ENCODE measurements at places on chromosomes 5 and 9.

- no peak overlapping the region for H3K27ac ChIP-seq
- no peaks in the 10 kb centered on the region for H3K27me3 ChIP-seq
- no peaks in the 10 kb centered on the region for H3K36me3 ChIP-seq
Measured at GRCh38 chr5:140575309-140575708, 10.7 kb downstream of the SLC35A4 start.

DNA sequence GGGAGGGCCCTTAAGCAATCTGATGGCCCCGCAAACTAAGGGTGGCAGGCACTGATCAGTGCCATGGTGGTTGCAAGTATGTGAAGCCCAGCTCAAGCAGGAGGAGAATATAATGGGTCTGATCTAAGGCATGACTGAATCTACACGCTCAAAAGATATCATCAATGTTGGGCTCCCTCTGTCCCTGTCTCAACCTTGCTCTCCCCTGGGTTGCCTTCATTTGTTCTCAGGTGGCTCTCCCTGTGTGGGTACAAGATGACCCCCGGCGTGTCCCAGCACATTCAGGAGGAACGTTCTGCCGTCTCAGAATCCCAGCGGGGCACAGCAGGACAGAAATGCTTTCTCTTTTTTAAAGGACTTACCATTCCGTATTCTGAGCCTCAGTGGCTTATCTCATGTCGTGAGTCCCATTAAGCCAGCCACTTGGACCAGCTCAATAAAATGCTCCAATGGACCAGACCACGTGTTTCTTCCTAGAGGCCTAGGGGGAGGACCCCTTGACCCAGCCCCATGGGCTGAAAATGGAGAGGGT lies 12.0 kb upstream of the RNF130 start:
- no peak overlapping the region for H3K4me3 ChIP-seq
- DNase-seq, result no peak
- H3K27ac ChIP-seq, result no peak overlapping the region
- H3K36me3 ChIP-seq, result no peaks in the 10 kb centered on the region

GRCh38 chr5:1745123-1745795 lies 54.4 kb downstream of the MRPL36 start:
- no peaks in the 10 kb centered on the region for H3K4me1 ChIP-seq
- no peak for DNase-seq
- H3K36me3 ChIP-seq, result no peaks in the 10 kb centered on the region
- H3K27ac ChIP-seq, result no peak overlapping the region
- no peak overlapping the region for H3K4me3 ChIP-seq

GRCh38 chr5:178546675-178547033 lies 43.5 kb downstream of the COL23A1 start:
- DNase-seq, result no peak
- H3K27ac ChIP-seq, result no peak overlapping the region
- no peak overlapping the region for H3K4me3 ChIP-seq
- H3K36me3 ChIP-seq, result no peaks in the 10 kb centered on the region
- peaks cover 2% of the 10 kb centered on the region for H3K4me1 ChIP-seq

GRCh38 chr5:24059006-24059405 lies 551.6 kb downstream of the PRDM9 start:
- no peak overlapping the region for H3K27ac ChIP-seq

DNA sequence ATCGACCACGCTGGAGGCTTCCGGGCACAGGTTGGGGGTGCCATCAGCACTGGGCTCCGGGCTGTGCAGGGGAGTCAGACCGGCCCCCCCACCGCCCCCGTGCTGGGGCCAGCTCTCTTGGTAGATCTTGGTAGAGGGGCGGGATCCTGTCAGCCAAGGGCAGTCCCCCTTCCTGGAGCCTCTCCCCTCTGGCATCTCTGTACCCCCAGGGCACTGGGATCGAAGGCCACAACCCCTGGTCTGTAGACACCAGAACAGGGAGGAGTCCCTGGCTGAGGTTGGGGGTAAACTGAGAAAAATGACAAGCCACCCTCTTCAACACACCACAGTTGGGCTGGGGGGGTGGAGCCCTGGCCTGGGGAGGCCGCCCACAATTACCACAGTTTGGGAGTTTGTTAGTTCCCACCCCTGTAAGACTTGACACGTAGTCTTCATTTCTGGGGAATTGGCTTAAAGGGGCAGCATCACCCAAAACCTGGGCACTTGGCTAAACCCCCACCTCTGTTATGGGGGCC lies 882 bp downstream of the CERCAM start:
- H3K4me1 ChIP-seq, result peaks cover 7% of the 10 kb centered on the region
- no peak overlapping the region for H3K4me3 ChIP-seq
- H3K36me3 ChIP-seq, result no peaks in the 10 kb centered on the region
- no peak overlapping the region for H3K27ac ChIP-seq

DNA sequence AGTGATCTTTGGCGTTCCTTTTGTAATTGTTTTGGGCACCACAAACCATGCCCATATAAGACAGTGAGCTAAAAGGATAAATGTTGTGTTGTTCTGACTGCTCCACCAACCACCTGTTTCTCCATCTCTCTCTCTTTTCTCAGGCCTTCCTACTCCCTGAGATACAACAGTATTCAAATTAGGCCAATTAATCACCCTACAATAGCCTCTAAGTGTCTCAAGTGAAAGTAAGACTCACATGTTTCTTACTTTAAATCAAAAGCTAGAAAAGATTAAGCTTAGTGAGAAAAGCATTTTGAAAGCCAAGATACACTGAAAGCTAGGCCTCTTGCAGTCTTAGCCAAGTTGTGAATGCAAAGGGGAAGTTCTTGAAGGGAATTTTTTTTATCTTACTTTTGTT lies 268.8 kb upstream of the NREP start:
- no peak overlapping the region for H3K4me3 ChIP-seq
- no peaks in the 10 kb centered on the region for H3K4me1 ChIP-seq
- H3K27me3 ChIP-seq, result no peaks in the 10 kb centered on the region
- no peaks in the 10 kb centered on the region for H3K36me3 ChIP-seq
- no peak overlapping the region for H3K27ac ChIP-seq

DNA sequence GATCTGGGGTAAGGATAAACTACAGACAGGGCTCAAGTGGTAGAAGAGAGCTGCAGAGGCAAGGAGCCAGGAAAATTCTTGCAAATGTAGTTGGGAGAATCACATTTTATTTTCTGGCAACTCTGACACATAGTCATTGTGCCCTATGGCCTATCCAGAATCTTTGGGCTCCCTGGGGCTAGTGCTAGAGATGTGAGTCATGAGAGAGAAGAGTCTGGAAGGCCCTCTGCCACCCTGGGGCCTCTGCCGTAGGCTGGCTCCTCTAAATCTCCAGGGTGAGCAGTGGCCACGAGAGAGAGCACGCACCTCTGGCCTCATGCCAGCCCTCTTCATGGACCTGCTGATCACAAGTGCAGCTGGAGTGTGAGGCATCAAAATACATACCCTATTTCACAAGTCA lies 74.3 kb upstream of the SSBP2 start:
- no peaks in the 10 kb centered on the region for H3K4me1 ChIP-seq
- no peak for DNase-seq
- H3K36me3 ChIP-seq, result no peaks in the 10 kb centered on the region
- no peaks in the 10 kb centered on the region for H3K27me3 ChIP-seq
- H3K27ac ChIP-seq, result no peak overlapping the region

- H3K4me1 ChIP-seq, result peaks cover 1% of the 10 kb centered on the region
- H3K36me3 ChIP-seq, result no peaks in the 10 kb centered on the region
- no peaks in the 10 kb centered on the region for H3K27me3 ChIP-seq
- DNase-seq, result no peak
- H3K4me3 ChIP-seq, result no peak overlapping the region
Measured at GRCh38 chr9:99109522-99109921, 4.6 kb downstream of the TGFBR1 start.

GRCh38 chr9:134655586-134656333 lies 14.2 kb downstream of the COL5A1 start:
- no peak for DNase-seq
- H3K4me3 ChIP-seq, result no peak overlapping the region
- H3K27ac ChIP-seq, result no peak overlapping the region
- no peaks in the 10 kb centered on the region for H3K27me3 ChIP-seq
- H3K4me1 ChIP-seq, result peaks cover 5% of the 10 kb centered on the region
- no peaks in the 10 kb centered on the region for H3K36me3 ChIP-seq

- no peaks in the 10 kb centered on the region for H3K4me1 ChIP-seq
- H3K36me3 ChIP-seq, result peaks cover 7% of the 10 kb centered on the region
- H3K4me3 ChIP-seq, result no peak overlapping the region
- H3K27ac ChIP-seq, result no peak overlapping the region
- no peaks in the 10 kb centered on the region for H3K27me3 ChIP-seq
- no peak for DNase-seq
Measured at GRCh38 chr5:55377810-55378209, 70.0 kb downstream of the MTREX start.

- no peak for DNase-seq
- H3K36me3 ChIP-seq, result no peaks in the 10 kb centered on the region
- H3K27ac ChIP-seq, result no peak overlapping the region
- H3K4me3 ChIP-seq, result no peak overlapping the region
Measured at GRCh38 chr5:174900240-174900865, 176.0 kb downstream of the MSX2 start.

- H3K36me3 ChIP-seq, result no peaks in the 10 kb centered on the region
- no peaks in the 10 kb centered on the region for H3K27me3 ChIP-seq
- no peaks in the 10 kb centered on the region for H3K4me1 ChIP-seq
- no peak overlapping the region for H3K4me3 ChIP-seq
- no peak for DNase-seq
- no peak overlapping the region for H3K27ac ChIP-seq
Measured at GRCh38 chr9:91036356-91036755, 234.7 kb downstream of the SYK start.

- H3K4me1 ChIP-seq, result no peaks in the 10 kb centered on the region
- H3K4me3 ChIP-seq, result no peak overlapping the region
- H3K27me3 ChIP-seq, result no peaks in the 10 kb centered on the region
- no peaks in the 10 kb centered on the region for H3K36me3 ChIP-seq
- no peak for DNase-seq
Measured at GRCh38 chr9:105445203-105445881, 2.5 kb upstream of the FSD1L start.

GRCh38 chr5:143200781-143201398 lies 202.6 kb downstream of the NR3C1 start:
- no peaks in the 10 kb centered on the region for H3K4me1 ChIP-seq
- no peak for DNase-seq
- H3K27ac ChIP-seq, result no peak overlapping the region
- no peaks in the 10 kb centered on the region for H3K36me3 ChIP-seq
- no peak overlapping the region for H3K4me3 ChIP-seq

- no peak for DNase-seq
- H3K27me3 ChIP-seq, result no peaks in the 10 kb centered on the region
- no peak overlapping the region for H3K27ac ChIP-seq
- no peaks in the 10 kb centered on the region for H3K4me1 ChIP-seq
- H3K4me3 ChIP-seq, result no peak overlapping the region
Measured at GRCh38 chr9:105865285-105865684, 170.9 kb downstream of the TMEM38B start.

GRCh38 chr5:867300-867870 lies 16.6 kb upstream of the ZDHHC11 start:
- H3K36me3 ChIP-seq, result peaks cover 65% of the 10 kb centered on the region
- H3K4me3 ChIP-seq, result no peak overlapping the region
- H3K4me1 ChIP-seq, result no peaks in the 10 kb centered on the region
- H3K27ac ChIP-seq, result no peak overlapping the region
- H3K27me3 ChIP-seq, result no peaks in the 10 kb centered on the region

- DNase-seq, result no peak
- H3K27me3 ChIP-seq, result no peaks in the 10 kb centered on the region
Measured at GRCh38 chr5:76604838-76605237, 18.4 kb downstream of the F2RL2 start.

DNA sequence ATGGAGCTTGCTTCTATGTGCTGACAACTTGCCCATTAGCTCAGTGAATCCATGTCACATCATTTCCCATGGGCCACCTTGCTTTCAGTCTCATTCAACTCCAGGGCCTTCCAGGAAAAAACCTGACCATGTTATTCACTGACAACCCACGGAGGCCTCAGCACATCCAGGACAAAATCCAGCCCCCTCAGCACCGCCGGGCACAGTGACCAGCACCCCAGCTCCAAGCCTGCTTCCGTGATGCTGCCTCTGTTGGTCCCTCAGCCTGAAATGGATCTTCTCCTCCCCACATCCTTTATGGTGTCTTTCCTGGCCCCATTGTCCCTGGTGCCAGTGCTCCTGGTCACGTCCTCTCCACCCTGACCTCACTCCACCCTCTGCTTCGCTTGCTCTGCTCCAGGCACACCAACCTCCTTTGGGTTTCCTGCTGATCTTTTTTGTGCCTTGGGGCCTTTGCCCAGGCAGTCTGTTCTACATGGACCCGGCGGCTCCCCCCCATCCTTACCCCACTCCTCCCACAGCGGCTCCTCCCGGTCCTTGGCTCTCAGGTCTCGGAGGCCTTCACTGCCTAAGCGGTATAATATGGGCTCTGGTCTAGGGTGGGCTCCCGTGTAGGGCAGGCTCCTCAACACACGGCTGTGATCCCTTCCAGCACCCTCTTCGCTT lies 25.0 kb downstream of the ANKS6 start:
- H3K4me3 ChIP-seq, result no peak overlapping the region
- no peak overlapping the region for H3K27ac ChIP-seq
- no peaks in the 10 kb centered on the region for H3K27me3 ChIP-seq

DNA sequence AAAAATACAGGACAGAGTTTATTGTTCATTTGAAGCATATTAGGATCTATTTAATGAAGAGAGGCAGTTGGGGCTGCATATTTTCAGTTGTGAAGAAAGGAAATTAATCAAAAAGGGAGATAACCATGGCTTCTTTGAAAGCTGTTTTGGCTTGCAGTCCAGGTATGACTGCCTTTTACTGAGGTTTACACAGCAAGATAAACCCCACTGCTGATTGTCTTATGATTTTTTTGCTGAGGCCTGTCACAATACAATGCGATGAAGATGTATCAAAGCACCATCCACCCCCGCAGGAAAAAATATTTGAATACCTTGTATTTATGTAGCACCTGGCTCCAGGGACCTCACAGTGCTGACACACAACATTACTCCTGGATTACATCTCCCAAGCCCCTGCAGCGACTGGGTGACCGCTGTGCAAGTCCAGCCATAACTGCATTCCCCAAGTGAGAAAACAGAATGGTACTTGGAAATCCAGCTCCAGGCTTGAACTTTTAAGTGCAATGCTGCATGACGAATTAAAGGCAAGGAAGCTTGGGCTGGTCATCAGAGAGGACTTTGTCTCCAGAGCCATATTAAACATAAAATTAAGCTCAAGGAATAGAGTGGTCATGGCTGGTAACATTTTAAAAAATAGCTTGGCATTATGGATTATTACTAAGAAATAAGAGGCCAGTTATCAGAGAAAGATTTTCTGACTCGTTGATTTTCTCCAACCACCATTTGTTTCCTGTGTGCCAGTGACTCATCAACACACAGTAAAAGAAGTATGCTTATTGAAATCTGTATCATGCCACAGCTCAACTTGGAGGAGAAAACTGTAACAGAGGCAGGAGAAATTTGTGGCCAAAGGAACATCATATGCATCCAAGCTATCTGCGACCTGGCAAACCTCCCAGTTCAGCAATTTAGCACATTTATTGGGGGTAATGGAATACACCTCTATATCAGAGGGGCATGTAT lies 374.2 kb downstream of the MAN2A1 start:
- no peak overlapping the region for H3K4me3 ChIP-seq
- no peaks in the 10 kb centered on the region for H3K36me3 ChIP-seq
- no peaks in the 10 kb centered on the region for H3K27me3 ChIP-seq
- H3K4me1 ChIP-seq, result no peaks in the 10 kb centered on the region

Measured in iPS DF 6.9 (cell line).